Glutamatergic neuron (in vitro differentiated cells): ENCODE measurements at places on chromosomes 3 and 15.

GRCh38 chr3:143298380-143298779 is 178.8 kb downstream of the CHST2 start:
- no peak for DNase-seq

GRCh38 chr3:149120051-149120972 is 9.1 kb upstream of the HPS3 start:
- no peak for DNase-seq

DNA sequence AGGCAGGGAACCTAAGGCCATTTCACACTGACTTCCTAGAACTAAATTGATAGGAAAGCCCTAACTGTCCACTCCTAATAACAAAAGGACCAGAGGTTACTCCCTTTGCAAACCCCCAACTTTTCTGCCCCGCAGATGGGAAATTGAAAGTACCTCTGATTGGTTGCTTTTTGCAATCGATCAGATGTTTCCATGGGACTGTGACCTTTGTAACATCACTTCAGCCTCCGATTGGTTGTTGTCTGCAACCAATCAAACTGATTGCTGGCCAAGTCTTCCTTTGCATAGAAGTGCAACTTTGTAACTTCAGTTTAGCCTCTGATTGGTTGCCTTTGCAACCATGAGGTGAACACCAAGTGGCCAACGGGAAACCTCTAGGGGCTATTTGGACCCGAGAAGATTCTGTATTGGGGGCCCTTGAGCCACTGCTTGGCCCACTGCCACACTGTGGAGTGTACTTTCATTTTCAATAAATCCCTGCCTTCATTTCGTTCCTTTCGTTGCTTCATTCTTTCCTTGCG is 11.3 kb upstream of the KNL1 start:
- no peak for DNase-seq

- no peak for DNase-seq
These were observed 36.6 kb upstream of the UBL7 start for GRCh38 chr15:74497584-74497983.

GRCh38 chr15:60006203-60006862 is 2.2 kb downstream of the FOXB1 start:
- peak; percentile 57 for DNase-seq

GRCh38 chr3:195178124-195178910 is 92.6 kb downstream of the XXYLT1 start:
- no peak for DNase-seq

DNA sequence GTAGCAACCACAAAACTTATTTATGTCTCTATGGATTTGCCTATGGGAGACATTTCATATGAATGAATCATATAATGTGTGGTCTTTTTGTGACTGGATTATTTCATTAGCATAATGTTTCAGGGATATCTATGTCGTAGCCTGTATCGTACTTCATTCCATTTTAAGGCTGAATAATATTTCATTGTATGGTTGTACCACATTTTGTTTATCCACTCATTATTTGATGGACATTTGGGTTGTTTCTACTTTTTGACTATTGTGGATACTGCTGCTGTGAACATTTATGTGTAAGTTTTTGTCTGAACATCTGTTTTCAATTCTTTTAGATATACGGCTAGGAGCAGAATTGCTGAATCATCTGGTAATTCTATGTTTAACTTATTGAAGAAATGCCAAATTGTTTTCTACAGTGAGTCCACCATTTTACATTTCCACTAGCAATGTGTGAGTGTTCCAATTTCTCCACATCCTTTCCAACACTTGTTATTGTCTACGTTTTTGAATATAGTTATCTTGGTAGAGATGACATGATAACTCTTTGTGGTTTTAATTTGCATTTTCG is 134.4 kb upstream of the DAZL start:
- DNase-seq, result no peak

GRCh38 chr3:5277612-5278236 is 90.2 kb downstream of the EDEM1 start:
- DNase-seq, result no peak

DNA sequence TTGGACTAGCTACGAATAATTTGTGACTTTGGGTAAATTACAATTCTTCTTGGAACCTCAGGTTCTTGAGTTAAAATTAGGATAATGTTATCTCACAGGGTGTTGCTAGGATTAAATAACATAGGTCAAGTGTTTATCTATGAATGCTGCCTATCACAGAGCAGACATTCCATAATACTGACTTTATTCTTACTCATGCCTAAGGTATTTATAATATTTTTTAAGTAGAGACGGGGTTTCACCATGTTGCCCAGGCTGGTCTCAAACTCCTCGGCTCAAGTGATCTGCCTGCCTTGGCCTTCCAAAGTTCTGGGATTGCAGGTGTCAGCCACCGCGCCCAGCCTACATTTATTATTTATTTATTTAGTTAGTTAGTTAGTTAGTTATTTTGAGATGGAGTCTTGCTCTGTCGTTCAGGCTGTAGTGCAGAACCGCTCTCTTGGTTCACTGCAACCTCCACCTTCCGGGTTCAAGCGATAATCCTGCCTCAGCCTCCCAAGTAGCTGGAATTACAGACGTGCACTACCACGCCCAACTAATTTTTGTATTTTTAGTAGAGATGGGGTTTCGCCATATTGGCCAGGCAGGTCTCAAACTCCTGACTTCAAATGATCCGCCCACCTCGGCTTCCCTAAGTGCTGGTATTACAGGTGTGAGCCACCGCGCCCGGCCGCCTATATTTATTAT is 741 bp upstream of the ZNF106 start:
- DNase-seq, result no peak

- no peak for DNase-seq
These were observed 355.8 kb downstream of the MCTP2 start for GRCh38 chr15:94587113-94587512.

DNA sequence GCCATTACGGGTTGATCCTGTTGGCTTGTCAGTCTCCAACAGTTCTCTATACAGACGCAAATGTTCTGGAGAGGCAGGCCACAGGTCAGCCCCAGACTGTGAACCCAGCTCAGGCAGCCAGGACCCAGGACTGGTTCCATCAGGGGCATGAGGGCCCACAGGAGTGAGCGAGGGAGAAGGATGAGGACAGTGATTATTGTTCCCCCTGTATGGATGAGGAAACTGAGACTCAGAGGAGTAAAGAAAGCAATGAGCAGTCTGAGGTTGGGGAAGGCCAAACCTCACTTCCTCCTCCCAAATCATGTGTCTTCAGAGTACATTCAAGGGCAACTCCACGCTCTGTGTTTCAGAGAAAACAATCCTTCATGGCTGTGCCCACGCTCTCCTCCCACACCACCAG is 121.9 kb downstream of the RPLP1 start:
- no peak for DNase-seq

DNA sequence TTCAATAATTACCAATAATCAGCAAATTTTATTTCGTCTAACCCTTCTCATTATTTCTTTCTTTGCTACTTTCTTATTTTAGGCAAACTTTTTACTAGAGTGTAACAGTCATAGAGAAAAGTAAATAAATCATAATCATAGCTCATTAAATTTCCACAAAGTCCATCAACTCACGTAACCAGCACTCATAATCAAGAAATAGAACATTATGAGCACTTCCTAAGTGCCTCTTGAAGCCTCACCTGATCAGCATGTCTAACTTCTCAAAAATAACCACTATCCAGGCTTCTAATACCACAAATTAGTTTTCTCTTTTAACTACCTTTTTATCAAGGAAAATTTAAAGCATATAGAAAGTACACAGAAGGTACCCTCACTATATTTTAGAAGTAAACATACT is 38.4 kb upstream of the SLC12A8 start:
- DNase-seq, result no peak

DNA sequence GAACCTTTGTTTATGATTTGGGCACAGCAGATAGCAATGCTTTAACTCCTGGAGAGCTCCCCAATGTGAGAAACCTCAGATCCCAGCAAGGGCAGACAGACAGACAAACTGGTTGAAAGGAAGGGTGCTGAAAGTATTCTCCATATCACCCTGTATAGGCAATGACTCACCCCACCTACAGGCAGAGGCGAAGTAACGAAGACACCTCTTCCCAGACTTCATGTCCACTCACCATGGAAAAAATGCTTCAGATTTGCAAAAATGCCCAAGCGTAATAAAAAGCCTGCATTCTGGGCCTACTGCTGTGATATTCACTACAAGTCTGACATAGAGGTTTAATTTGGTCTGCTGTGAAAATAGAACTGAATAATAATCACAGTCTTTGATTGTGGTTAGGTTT is 50.5 kb downstream of the THBS1 start:
- DNase-seq, result no peak

DNA sequence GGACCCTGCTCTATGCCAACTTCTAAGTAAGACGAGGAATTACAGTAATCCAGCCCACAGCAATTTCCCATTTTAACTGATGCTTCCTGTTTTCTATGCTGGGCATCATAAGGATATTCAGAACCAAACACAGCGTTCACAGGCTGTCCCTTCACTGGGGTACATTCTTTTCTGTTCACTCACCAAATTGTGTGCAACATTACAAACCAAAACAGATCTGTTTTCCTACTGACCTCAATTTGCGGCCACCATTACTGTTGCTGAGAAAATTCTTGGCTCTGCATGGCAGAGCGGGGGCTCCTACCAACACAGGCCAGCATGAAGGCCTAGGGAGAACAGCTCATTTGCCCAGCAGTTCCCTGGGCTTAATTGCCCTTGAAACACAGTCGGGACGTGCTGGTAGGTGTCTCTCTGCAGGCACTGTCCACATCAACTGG is 76.5 kb downstream of the MYO1E start:
- DNase-seq, result no peak

DNA sequence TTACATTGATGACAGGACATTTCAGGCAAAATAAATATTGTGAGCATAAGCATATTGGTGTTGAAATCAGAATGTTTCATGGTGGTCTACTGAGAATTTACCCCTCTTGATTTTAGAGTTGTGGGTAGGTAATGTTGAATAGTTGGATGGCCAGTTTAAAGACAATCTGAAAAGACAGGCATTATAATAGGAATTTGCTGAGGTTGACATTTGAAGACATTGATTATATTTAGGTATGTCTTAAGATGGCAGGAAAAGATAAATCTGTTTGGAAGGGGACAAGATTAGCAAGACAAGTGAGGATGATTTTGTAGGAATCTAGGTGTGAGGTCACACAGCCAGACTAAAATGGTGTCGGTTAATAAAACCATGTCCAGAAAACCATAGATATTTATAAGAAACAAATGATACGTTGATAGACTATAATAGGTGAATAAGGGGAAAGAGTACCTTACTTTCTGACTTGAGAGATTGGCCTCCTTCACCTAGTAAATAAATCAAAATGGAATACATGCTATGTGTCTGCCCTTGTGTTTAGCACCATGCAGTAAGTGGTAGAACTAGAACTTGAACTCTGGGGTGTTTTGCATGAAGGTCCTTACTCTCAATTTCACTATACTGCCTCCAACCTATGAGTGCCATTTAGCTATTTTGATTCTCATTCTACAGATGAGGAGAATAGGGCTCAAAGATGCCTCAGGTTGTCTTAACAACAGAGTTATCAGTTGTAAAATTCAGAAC is 57.9 kb downstream of the ALCAM start:
- no peak for DNase-seq

- no peak for DNase-seq
These were observed 252.6 kb downstream of the UBE2E2 start for GRCh38 chr3:23455775-23456174.

- DNase-seq, result no peak
These were observed 496.5 kb upstream of the TBL1XR1 start for GRCh38 chr3:177693616-177694264.

GRCh38 chr15:101020945-101021344 is 101.8 kb downstream of the LRRK1 start:
- peak; percentile 4 for DNase-seq

DNA sequence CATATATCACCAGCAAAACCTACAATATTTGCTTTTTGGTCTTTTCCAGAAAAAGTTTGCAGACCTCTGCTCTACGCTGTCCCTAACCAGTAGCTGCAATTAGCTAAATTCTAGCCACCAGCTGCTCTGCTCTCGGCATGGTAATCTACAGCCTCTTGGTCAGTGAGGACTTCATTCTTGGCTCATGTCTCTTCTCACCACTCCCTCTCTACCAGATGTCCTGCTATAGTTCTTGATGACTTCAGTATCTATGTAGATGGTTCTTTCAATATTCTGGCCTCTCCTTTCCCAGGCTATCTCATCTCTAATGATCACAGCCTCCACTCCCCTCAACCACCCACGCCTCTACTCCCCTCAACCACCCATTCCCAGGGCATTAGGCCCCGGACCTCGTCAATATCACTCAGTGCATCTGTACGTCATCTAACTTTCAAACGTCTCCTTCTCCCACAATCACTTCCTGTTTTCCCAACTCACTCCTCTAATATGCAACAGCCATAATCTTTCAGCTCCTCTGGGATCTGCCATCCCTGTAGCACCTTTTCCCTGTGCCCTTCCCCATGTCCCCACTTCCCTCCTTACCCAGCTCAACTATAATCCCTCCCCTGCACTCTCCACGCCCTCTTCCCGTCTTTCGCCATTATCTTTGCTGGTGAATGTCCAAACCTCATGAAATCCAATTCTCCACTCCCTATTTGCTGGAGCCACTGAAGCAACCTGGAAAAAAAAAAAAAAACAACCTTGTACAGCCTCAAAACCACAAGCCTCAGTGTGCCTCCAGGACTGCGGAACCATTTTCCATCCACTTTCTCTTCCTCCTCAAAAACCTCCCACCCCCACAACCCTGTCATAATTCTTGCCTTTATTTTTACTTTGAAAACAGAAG is 429.4 kb upstream of the PROK2 start:
- no peak for DNase-seq

- no peak for DNase-seq
These were observed 375.5 kb upstream of the CFAP20DC start for GRCh38 chr3:59425371-59425770.

DNA sequence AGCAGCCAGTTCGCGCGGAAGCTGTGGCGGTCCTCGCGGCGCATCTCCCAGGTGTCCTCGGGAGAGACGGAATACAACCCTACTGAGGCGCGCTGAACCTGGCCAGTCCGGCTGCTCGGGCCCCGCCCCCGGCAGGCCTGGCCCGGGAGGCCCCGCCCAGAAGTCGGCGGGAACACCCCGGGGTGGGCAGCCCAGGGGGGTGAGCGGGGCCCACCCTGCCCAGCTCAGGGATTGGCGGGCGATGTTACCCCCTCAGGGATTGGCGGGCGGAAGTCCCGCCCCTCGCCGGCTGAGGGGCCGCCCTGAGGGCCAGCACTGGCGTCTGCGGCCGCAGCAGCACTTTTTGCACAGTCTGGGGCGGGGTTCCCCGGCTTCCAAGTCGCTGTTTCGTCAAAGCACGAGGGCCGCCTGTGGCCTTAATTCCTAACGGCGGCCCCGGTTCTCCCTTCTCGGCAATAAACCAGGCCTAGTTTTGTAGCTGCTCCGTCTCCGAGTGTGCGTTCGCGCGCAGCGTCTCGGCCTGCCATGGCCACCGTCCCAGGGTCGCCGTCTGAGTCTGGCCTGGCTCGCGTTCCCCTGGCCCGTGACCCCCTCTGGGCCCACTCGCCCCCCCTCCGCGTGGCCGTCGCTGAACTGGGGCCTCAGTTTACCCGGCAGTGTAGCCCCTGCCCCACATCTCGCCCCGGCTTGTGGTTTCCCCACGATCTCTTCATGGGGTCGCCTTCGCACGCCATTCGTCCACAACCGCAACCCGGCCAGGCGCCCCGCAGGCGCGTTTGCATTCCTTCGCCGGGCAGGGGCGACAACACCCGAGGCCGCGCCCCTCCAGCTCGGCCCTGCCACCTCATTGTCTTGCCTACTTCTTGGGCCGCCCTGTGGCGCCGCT is 30.0 kb downstream of the NBEAL2 start:
- peak; percentile 83 for DNase-seq
